ENCODE measurements at places on chromosomes 5 and 9.

GRCh38 chr5:106254784-106255183 lies 1416.0 kb downstream of the EFNA5 start:
- no peak for DNase-seq

DNA sequence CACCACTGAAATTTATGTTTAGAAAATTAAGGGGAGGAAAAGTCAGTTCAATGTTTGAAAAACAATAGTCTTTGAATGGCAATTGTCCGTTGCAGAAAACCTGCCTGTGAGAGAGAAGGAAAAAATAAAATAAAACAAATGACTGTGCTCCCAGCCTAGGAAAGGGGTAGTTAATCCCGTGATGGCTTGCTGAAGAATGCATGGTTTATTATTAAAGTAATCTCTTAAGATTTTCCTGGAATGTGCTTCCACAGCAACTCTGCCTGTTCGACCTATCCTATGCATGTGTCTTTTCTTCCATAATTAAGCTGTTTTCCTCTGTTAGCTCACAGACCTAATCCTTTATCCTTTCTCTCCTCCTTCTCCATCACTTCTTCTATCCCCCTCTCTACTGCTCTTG lies 2.4 kb upstream of the DAB2 start:
- DNase-seq: no peak

DNA sequence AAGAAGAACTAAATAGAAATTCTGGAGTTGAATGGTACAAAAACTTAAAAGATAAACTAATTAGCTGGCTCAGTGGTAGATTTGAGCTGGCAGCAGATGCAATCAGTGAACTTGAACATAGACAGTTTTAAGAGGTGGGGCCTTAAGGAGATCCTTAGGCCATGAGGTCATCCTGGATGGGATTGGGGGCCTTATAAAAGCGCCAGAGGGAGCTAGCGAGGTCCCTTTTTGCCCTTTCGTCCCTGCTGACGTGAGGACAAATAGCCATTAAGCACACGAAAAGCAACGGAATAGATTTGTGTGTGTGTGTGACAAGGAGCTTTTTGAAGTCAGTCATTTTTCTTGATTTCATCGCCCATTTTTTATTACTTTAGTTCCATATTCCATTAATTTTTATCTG lies 83.3 kb downstream of the ZNF354C start:
- DNase-seq: no peak

DNA sequence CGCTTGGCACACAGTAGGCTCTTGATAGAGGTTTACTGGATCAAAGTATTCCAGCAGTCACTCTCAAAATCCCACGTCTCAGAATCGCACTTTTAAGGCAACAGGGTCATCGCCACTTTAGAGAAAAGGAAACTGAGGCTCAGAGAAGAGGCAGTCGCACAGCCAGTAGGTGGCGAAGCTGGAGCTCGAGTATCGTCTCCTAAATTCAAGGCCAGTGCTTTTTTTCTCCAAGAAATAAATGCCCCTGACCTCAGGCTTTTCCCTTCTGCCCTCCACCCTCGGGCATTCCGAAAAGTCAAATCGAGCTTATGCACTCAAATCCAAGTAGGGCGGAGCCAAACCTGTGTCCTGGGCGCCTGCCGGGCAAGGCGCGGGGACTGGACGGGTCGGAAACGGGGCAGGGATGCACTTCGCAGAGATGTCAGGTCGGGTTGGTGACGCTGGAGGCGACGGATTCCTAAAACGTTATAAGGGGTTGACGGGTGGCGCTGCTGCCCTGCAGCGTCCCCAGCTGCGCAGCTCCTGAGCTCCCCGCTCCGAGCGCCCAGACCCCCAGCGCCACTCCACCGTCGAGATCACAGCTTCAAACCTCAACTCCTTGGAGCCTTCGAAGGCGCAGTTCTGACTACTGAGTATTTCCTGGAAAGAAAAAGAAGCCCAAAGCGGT lies 4.7 kb upstream of the FOXB2 start:
- no peak for DNase-seq

DNA sequence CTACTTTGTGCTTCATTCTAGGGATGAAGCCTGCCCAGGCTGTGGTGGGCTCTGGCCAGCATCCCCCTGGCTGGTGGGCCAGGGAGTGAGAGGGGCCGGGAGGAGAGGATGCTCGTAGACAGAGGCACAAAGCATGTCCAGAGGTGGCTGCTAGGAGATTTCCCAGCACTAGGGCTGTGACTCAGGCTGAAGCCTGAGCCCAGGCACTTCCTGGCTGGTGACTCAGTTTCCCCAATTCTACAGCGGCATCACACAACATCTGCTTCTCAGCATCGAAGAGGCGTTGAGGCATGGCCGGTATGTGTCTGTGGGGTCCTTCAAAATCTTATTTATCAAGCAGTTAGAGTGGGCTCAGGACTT lies 55.6 kb downstream of the DUSP1 start:
- no peak for DNase-seq

DNA sequence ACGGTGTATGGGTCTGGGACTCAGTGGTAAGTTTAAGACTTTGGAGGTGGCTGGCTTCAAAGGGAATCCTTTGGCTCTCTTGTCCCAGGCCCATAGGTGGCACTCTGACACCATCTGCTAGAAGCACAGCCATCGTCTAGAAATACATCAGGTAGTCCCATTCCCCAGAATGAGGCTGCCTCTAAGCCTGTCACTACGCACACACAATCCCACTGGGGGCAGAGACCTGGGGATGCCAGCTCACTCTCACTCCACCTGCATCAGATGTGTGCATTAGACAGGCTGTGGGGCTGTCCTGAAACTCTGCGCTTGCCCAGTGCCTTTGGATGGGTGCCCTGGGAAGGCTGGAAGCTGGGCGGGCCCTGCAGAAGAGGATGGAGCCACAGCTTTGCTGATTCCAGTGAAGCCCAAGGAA lies 127.5 kb upstream of the PANK3 start:
- DNase-seq: peak; percentile 42

DNA sequence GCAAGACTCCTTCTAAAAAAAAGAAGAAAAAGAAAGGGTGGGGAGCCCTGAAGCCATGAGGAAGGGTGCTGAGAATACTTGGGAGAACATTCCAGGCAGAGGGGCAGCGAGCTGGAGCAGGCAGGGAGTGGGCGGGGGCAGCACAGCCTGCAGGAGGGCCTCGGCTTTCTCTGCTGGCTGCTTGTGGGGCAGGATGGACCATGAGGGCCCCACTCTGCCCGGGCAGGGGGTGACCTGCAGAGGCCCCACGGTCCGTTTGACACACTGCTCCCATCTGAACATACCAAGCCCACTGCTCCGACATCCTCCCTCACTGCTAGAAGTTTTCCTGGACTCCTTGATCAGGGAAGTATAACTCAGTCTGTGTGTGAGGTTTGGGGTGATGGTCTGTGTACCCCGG lies 11.7 kb upstream of the NUP214 start:
- DNase-seq: no peak

DNA sequence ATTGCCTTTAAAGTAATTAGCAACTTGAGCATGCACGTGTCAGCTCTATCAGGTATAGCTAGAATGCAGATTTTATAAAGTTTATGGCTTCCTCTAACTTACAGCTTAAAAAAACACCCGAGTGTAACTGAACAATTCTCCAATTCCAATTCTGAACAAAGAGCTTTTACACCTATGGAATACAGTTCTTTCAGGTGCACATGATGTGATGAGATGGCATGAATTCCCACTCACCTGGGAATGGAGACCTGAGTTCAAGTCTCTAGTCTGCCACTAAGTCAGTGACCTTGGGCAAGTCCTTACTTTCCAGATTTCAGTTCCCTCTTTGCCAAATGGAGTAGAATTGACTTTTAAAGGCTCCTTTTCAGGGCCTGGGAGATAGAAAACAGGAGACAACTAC lies 1.8 kb downstream of the ZFAND5 start:
- no peak for DNase-seq

GRCh38 chr5:72418271-72418670 lies 88.9 kb downstream of the ZNF366 start:
- DNase-seq: no peak

DNA sequence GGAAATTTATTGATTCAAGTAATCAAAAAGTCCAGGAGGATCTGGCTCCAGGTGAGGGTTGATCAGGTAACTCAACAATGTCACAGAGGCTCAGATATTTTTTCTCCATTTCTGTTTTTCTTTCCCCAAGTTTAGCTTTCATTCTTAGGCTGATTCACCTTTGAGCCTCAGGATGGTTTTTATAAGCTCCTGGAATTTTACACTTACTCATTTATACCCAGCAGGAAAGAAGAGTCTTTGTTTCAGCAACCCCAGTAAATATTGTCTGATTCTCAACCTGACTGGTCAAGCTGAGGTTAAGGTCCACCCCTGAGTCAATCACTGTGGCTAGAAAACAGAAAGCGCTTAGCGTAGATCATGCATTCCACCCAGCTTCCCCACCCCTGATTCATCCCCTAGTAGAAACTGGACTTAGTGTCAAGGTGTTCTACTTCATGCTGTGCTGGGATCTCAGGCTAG lies 500.6 kb downstream of the KIF4B start:
- no peak for DNase-seq

DNA sequence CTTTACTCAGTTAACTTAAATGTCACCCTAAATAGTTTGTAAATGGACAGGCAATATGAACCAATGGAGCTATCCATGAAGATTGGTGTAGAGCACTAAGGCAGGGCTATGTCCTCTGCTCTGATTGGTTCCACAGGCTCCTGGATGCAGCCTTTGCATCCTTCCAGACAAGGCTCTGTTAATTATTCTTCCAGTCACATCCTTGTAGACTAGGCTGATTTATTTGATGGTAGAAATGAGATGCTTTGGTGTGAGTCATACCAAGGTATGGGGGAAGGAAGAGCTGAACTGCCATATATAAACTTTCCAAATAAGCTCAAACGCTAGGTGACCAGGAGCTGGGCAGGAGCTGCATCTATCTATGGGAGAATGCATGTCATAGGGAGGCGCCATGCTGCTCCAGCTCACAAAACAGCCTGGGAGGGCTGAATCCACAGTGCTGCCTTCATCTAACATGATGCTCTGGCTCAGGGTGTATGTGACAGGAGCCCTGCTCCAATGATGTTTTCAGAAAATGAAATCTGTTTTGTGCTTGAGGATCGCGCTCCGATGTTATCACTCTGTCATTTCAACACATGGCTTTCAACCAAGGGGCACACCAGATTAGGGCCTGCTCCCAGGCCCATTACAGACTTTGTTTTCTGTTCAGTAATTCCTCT lies 818.0 kb upstream of the ZNF608 start:
- no peak for DNase-seq

GRCh38 chr5:137306903-137307302 lies 192.2 kb downstream of the SPOCK1 start:
- DNase-seq: no peak

- DNase-seq: no peak
These were observed 75.0 kb downstream of the LIX1 start for GRCh38 chr5:97067296-97067850.

DNA sequence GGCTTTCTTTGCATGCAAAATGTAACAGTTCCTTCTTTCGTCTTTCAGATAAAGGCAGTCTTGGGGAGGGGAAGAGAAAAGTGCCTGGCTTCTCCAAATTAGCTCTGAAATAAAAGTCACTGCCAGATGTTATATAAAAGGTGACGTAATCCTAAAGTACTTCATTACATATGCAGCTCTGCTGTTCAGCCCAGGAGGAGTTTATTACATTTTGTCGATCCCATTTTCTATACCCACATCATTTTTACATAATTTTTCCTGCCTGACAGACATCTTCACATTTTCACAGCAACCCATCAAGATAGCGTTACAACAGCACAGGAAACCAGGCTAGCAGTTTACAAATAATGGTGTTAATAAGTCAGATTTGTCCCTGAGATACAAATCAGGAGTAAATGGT lies 86.7 kb upstream of the SLC30A5 start:
- DNase-seq: no peak

DNA sequence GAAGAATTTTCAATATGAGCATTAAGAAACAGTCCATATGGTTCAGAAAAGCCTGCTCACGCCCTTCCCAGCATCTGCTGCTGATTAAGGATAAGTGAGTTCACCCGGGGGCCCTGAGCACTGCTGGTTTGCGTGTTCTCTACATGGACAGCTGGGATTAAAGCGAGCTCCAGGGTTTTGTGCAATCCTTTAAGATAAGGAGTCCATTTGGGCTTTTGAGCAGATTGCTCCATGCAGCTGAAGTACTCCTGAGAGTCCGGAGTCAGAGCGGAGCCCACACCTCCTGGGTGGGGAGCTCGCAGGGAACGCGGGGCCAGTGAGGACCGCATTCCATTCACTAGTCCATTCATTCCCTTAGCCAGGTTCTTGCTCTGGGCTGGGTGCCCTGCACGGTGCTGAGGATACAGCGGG lies 149.3 kb upstream of the COL5A1 start:
- DNase-seq: no peak

- no peak for DNase-seq
These were observed 40.9 kb upstream of the FABP6 start for GRCh38 chr5:160188141-160189015.

- DNase-seq: no peak
These were observed 215.6 kb upstream of the DMAC1 start for GRCh38 chr9:8014997-8015682.

GRCh38 chr9:5801739-5802113 lies 31.2 kb downstream of the ERMP1 start:
- no peak for DNase-seq

DNA sequence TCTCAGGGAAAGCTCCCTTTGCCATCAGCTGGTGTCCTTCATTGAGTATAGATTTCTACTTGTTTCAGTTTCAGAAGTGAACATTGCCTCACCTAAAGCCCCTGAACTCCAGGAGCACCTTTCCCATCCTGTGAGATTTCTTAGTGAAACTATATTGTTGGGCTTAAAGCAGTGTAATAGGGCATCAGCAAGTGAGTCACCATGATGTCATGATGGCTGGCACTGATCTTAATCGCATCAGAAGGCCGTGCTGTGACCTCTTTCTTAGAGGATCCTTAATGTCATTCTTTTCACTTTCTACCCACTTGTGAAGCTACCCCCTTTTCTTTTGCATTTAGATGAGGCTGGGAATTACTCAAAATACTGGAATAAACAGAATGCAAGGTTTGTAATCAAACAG lies 401.3 kb downstream of the MTRR start:
- DNase-seq: no peak

GRCh38 chr9:93210324-93210973 lies 26.5 kb downstream of the WNK2 start:
- no peak for DNase-seq

DNA sequence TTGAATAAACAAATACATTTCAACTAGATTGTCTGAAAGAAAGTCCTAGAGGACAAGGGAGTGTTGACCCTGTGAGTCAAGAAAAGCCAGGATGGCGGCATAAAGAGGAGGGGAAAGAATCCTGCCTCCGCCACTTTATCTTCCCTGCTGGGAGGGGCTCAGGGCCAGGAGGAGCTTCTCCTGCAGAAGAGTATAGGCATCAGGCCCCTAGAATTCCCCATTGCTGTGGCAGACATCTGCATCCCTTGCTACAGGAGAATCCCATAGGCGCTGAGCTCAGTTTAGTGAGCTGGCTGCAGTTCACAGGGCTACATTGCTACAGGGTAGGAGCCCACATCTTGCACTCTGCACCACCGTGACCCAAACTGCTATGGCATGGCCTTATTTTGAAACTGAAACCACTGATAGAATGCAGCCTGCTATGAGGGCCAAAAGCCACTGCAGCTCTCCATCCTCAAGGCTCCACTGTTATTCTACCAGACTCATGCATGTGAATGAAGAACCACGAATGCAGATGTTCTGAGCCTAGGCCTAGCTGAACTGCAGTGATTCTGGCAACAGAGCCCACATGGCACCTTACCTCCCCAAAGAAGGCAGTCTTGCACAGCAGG lies 941.4 kb upstream of the CTNND2 start:
- DNase-seq: no peak

GRCh38 chr5:175382171-175382570 lies 61.8 kb downstream of the DRD1 start:
- no peak for DNase-seq
